ENCODE measurements at places on chromosomes 12 and 14.

DNA sequence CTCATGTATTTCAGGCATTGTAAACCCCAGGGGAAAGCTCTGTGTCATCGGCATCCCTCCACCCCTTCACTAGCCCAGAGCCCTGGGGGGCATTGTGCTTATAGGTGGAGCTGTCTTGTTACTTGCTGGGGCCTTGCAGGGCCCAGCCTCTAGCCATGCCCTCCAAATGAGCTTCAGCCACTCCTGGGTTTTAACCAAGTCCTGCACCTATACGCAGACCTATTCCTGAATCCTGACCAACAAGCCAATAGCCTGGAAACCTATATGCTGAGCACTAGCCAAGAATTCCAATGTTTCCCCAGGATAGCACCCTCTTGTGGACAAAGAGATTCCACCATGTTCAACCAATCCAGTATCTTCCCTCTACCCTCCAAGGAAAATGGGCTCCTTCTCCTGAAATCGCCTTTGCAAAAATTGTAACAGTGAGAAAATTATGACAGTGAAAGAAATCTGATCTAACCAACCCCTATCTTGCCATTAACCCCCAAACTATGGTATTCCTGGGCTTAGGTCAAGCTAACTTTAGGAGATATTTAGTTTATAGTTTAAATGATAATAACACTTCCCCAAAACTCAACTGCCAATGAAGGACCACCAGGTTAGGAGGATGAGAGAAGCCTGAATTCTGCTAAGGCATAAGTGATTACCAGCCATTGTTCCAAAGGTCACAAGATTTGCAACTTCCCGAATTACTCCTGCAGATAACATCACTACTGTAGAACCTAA, 55.5 kb downstream of the TTC7B start:
- peaks cover 31% of the 10 kb centered on the region for H3K27me3 ChIP-seq
- no peak overlapping the region for H3K27ac ChIP-seq
- peaks cover 2% of the 10 kb centered on the region for H3K36me3 ChIP-seq
- no peak overlapping the region for H3K4me3 ChIP-seq
- H3K4me1 ChIP-seq, result peaks cover 14% of the 10 kb centered on the region

- H3K27me3 ChIP-seq, result no peaks in the 10 kb centered on the region
- no peak for DNase-seq
- H3K36me3 ChIP-seq, result peaks cover 43% of the 10 kb centered on the region
- peaks cover 22% of the 10 kb centered on the region for H3K4me1 ChIP-seq
- no peak overlapping the region for H3K4me3 ChIP-seq
Observed at GRCh38 chr12:53074999-53075370, 4.2 kb downstream of the SPRYD3 start.

- no peak for DNase-seq
- H3K36me3 ChIP-seq, result no peaks in the 10 kb centered on the region
- H3K4me3 ChIP-seq, result no peak overlapping the region
- no peak overlapping the region for H3K27ac ChIP-seq
- H3K4me1 ChIP-seq, result peaks cover 35% of the 10 kb centered on the region
Observed at GRCh38 chr14:52018252-52018651, 28.9 kb downstream of the RTRAF start.

GRCh38 chr14:104794099-104794498, 1.4 kb downstream of the AKT1 start:
- H3K4me1 ChIP-seq, result peaks cover 28% of the 10 kb centered on the region
- peaks cover 23% of the 10 kb centered on the region for H3K36me3 ChIP-seq
- H3K27ac ChIP-seq, result peak overlapping the region; percentile 70
- no peaks in the 10 kb centered on the region for H3K27me3 ChIP-seq

DNA sequence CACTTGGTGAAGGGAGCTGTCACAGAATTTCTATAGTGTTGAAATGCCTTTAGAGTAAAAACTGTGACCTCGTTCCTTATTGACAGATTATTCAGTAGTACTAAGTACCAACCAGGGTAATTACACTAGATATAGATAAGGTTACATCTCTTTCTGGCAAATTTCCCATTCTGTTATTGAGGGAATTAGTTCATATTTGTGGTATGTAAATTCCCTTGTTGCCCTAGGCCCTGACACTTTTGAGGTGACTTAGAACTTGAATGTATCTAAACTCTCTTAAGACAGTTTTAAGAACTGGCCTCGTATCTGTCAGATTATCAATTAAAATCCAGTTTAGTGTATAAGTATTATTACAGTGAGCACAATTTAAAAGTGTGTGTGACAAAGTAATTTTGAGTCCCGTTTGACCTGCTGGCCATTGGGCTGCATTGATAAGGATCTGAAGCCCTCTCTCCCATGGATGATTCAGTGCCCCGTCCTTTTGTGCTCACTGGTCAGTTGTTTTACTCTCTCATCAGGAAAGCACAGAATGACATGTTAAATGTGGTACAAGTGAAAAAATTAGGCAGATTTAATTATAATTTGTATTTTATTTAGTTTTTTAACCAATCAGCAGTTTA, 123.2 kb downstream of the GPR135 start:
- no peaks in the 10 kb centered on the region for H3K27me3 ChIP-seq
- H3K27ac ChIP-seq, result no peak overlapping the region
- H3K4me3 ChIP-seq, result no peak overlapping the region
- H3K36me3 ChIP-seq, result peaks cover 4% of the 10 kb centered on the region
- DNase-seq, result no peak

GRCh38 chr14:65032319-65032718, 45.6 kb downstream of the FNTB start:
- no peak overlapping the region for H3K4me3 ChIP-seq
- peaks cover 39% of the 10 kb centered on the region for H3K36me3 ChIP-seq
- H3K4me1 ChIP-seq, result no peaks in the 10 kb centered on the region

DNA sequence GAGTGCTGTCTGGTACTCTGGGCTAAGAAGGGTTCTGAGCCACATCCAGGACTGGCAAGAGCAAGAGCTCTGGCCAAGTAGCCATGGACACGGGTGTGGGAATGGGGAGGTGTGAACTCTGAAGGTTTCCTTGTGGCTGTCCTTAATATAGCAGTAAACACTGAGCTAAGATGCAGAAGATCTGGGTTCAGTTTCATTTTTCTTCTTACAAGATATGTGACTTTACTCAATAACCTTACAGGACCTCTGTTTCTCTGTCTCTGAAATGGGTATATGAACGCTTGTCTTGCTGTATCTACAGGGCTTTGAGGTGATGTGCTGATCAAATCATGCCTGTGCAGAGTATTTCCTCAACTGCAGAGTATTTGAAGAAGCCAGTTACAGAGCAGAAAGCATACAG, 521.2 kb downstream of the VRK1 start:
- no peaks in the 10 kb centered on the region for H3K4me1 ChIP-seq
- H3K27ac ChIP-seq, result no peak overlapping the region
- H3K4me3 ChIP-seq, result no peak overlapping the region
- no peaks in the 10 kb centered on the region for H3K27me3 ChIP-seq

DNA sequence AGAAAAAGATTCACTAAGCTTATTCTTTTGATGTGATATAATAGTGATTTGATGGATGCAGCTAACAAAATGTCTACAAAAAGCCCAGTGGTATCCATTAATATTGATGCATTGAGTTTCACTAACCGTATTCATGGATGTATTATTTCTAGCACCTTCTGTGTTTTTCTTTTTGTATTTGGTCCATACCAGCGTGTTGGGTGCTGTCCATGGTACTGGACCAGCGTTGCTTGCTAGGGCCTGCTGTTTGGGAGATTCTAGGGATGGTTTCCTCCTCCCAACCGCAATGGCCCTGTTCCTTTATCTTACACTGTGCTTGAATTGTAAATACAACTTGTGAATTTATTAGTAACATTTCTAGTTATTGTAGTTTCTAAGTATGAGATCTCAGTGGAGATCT, 31.7 kb downstream of the ANO4 start:
- no peaks in the 10 kb centered on the region for H3K27me3 ChIP-seq
- H3K4me1 ChIP-seq, result no peaks in the 10 kb centered on the region
- no peaks in the 10 kb centered on the region for H3K36me3 ChIP-seq

DNA sequence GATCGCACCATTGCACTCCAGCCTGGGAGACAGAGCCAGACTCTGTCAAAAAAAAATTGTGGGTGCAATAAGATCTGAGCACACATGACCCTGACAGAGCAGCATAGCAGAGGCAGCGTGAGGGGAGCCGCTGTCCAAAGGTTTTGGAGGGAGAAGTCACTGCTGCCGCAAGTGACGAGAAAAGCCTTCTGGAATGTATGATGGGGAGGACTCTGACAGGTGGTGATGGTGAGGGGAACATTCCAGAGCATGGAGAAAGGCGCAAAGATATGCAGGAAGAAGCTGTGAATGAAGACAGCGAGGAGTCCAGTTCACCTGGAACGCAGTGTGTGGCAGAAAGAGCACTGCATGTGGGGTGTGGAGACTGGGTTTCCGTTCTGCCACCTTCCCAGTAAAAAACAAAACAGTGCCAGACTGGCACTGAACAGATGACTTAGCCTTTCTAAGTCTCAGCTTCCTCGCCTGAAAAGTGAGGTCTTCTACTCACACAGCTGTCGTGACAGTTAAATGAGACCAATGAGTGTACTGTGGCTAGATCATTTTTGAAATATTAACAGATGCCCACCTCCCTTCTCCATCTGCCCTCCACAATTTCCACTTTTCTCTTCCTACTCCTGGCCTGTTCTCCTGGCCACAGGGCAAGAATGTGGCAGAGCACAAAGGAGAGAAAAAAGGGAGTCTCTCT, 53.4 kb upstream of the PTHLH start:
- H3K36me3 ChIP-seq, result no peaks in the 10 kb centered on the region
- no peak overlapping the region for H3K27ac ChIP-seq
- no peak overlapping the region for H3K4me3 ChIP-seq
- H3K27me3 ChIP-seq, result no peaks in the 10 kb centered on the region
- H3K4me1 ChIP-seq, result no peaks in the 10 kb centered on the region
- no peak for DNase-seq

- H3K27ac ChIP-seq, result no peak overlapping the region
- H3K4me3 ChIP-seq, result no peak overlapping the region
- H3K4me1 ChIP-seq, result no peaks in the 10 kb centered on the region
Observed at GRCh38 chr14:85764822-85765221, 234.9 kb downstream of the FLRT2 start.

DNA sequence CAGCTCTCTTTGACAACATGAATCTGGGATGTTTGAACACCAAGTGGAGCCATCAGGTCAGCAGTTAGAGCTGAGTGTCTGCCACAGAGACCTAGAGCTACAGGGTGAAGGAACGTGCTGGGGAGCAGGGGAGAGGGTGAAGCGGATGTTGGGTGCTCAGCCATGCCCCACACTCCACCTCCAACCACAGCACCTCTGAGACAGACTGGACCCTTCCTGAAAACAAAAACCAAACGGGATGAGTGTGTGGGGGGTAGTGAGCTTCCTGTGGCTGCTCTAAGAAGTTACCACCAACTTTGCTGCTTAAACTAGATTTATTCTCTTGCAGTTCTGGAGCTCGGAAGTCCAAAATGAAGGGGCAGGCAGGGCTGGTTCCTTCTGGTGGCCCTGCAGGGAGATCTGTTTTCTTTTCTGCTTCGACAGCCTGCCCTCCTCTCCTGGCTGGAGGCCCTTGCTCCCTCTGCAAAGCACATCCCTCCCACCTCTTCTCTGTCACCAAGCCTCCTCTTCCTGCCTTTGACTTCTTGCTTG, 5.6 kb upstream of the GOLGA3 start:
- no peaks in the 10 kb centered on the region for H3K27me3 ChIP-seq
- H3K36me3 ChIP-seq, result peaks cover 34% of the 10 kb centered on the region
- peak overlapping the region; percentile 91 for H3K27ac ChIP-seq
- peak; percentile 80 for DNase-seq

- peaks cover 25% of the 10 kb centered on the region for H3K36me3 ChIP-seq
- DNase-seq, result no peak
- peak overlapping the region; percentile 56 for H3K4me3 ChIP-seq
- no peaks in the 10 kb centered on the region for H3K27me3 ChIP-seq
Observed at GRCh38 chr12:50212071-50212467, 44.9 kb upstream of the CERS5 start.

DNA sequence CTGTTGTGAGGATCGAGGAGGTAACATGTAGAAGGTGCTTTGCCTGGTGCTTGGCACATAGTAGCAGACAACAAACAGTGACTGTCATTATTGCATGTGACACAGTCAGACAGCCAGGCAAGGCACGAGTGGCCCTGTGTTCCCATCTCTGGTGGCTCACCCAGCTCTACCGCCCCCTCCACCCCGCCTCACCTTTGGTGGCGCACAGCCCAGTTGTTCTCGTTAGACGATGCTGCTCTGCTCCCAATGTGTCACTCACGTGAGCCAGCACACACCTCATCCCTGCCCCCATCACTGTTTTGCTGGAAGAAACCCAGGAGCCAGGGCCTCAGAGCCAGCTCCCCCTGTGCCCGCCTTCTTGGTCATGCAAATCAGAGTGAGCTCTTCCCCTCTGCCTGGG, 113.3 kb downstream of the CALM1 start:
- DNase-seq, result no peak
- no peaks in the 10 kb centered on the region for H3K36me3 ChIP-seq
- H3K4me1 ChIP-seq, result no peaks in the 10 kb centered on the region
- H3K27me3 ChIP-seq, result peaks cover 15% of the 10 kb centered on the region

- peaks cover 25% of the 10 kb centered on the region for H3K36me3 ChIP-seq
- peak within 1 kb of the TSS; percentile 93 for H3K27ac ChIP-seq
- no peaks in the 10 kb centered on the region for H3K27me3 ChIP-seq
Observed at GRCh38 chr12:93467351-93468007, at the start of gene MRPL42. MRPL42 (plus strand) TSS chr12:93467514; CDS start chr12:93469286, 1,772 bp downstream.

- H3K36me3 ChIP-seq, result peaks cover 25% of the 10 kb centered on the region
- no peak overlapping the region for H3K4me3 ChIP-seq
- H3K27me3 ChIP-seq, result no peaks in the 10 kb centered on the region
- no peak for DNase-seq
- H3K4me1 ChIP-seq, result peaks cover 44% of the 10 kb centered on the region
Observed at GRCh38 chr14:71244341-71244740, 337.1 kb downstream of the PCNX1 start.

GRCh38 chr14:104766863-104767633, 14.1 kb downstream of the SIVA1 start:
- no peak for DNase-seq
- peaks cover 23% of the 10 kb centered on the region for H3K36me3 ChIP-seq
- H3K4me1 ChIP-seq, result peaks cover 3% of the 10 kb centered on the region
- H3K4me3 ChIP-seq, result no peak overlapping the region
- H3K27ac ChIP-seq, result no peak overlapping the region

- H3K4me1 ChIP-seq, result peaks cover 32% of the 10 kb centered on the region
- H3K36me3 ChIP-seq, result peaks cover 32% of the 10 kb centered on the region
- DNase-seq, result peak; percentile 84
- H3K27me3 ChIP-seq, result no peaks in the 10 kb centered on the region
- peak overlapping the region; percentile 94 for H3K27ac ChIP-seq
- peak overlapping the region; percentile 94 for H3K4me3 ChIP-seq
Observed at GRCh38 chr14:24095271-24096068, 1.4 kb downstream of the PCK2 start.

- H3K4me3 ChIP-seq, result peak within 1 kb of the TSS; percentile 94
- H3K36me3 ChIP-seq, result peaks cover 22% of the 10 kb centered on the region
- H3K4me1 ChIP-seq, result peaks cover 34% of the 10 kb centered on the region
- H3K27ac ChIP-seq, result peak within 1 kb of the TSS; percentile 94
- H3K27me3 ChIP-seq, result no peaks in the 10 kb centered on the region
- peak; percentile 93 for DNase-seq
Observed at GRCh38 chr14:24093901-24094840, at the start of gene PCK2. PCK2 (plus strand) TSS chr14:24094311; CDS start chr14:24094406, 95 bp downstream.

DNA sequence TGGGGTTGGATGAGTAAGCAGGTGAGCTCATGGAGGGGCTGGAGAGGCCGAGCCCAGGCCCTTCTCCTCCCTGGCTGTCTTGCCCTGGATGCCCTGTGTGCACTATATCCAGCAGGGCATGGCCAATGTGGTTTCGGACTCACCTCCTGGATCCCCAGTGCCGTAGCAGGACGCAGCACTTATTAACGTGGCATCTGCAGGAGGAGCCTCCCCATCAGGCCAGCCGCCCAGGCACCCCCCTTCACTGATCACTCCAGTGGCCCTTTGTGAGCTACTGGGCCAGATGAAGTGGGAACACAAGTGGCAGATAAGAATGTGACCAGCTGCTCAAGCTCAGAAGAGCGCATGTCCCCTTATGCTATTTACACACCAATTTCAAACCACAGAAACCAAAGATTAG, 43.1 kb upstream of the DICER1 start:
- H3K4me3 ChIP-seq, result no peak overlapping the region
- H3K27ac ChIP-seq, result no peak overlapping the region
- no peaks in the 10 kb centered on the region for H3K36me3 ChIP-seq

All from activated CD4-positive, alpha-beta T cell treated with anti-CD3 and anti-CD28 coated beads, Interleukin-2, amount 10 ng/mL, durations not matched to agents 24 days and 14 days (primary cell).